NCI-H1694 treated with DMSO at 0.1 percent for 48 hours (cell line): ENCODE measurements at places on chromosomes 1 and 21.

GRCh38 chr1:186983327-186983726 is 154.6 kb downstream of the PLA2G4A start:
- DNase-seq = no peak

DNA sequence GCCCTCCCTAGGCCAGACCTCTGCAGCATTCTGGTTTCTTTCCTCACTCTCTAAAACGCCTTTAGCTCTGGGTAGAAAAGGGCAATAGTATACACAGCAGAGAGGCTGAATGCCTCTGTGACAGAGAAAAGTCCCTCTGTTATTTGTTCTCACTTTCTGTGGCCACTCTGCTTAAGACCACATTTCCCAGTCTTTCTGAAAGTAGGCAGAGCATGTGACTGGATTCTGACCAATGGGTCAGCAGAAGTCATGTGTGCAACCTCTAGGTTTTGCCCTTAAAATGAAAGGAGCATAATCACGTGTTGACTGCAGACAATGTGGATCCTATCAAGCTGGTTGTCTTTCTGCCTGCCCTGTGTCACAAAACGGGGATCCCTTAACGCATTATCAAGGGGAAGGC is 79.7 kb upstream of the MARK1 start:
- no peak for DNase-seq

- no peak for DNase-seq
Observed at GRCh38 chr1:66035616-66036245, 243.0 kb downstream of the PDE4B start.

- DNase-seq = no peak
Observed at GRCh38 chr1:9823693-9823942, 147 bp downstream of the CLSTN1 start.

GRCh38 chr1:35367914-35368313 is 99.4 kb downstream of the ZMYM4 start:
- no peak for DNase-seq

DNA sequence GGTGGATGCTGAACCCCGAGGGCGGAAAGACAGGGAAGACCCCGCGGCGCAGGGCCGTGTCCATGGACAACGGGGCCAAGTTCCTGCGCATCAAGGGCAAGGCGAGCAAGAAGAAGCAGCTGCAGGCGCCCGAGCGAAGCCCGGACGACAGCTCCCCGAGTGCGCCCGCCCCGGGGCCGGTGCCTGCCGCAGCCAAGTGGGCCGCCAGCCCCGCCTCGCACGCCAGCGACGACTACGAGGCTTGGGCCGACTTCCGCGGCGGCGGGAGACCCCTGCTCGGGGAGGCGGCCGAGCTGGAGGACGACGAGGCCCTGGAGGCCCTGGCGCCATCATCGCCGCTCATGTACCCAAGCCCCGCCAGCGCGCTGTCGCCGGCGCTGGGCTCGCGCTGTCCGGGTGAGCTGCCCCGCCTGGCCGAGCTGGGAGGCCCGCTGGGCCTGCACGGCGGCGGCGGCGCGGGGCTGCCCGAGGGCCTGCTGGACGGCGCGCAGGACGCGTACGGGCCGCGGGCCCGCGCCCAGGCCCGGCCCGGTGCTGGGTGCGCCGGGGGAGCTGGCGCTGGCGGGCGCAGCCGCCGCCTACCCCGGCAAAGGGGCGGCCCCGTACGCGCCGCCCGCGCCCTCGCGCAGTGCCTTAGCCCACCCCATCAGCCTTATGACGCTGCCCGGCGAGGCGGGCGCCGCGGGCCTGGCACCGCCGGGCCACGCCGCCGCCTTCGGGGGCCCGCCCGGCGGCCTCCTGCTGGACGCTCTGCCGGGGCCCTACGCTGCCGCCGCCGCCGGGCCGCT is 20.7 kb downstream of the FOXO6 start:
- DNase-seq = no peak

- no peak for DNase-seq
Observed at GRCh38 chr1:48499211-48499735, 27.3 kb upstream of the SPATA6 start.
